ENCODE measurements at places on chromosomes 12 and 14. TPM values are rescaled to one million over a fixed set of nuclear protein-coding genes. Genes with fewer than 3 reads are reported as not detected.

- no peaks in the 10 kb centered on the region for H3K36me3 ChIP-seq
- peaks cover 4% of the 10 kb centered on the region for H3K27me3 ChIP-seq
- H3K4me3 ChIP-seq: no peak overlapping the region
- peak; percentile 43 for DNase-seq
- no peak overlapping the region for H3K27ac ChIP-seq
- H3K4me1 ChIP-seq: no peaks in the 10 kb centered on the region
Observed at GRCh38 chr12:6062757-6063735, 61.4 kb downstream of the VWF start.

- no peak for DNase-seq
- H3K27ac ChIP-seq: no peak overlapping the region
- H3K4me1 ChIP-seq: no peaks in the 10 kb centered on the region
- H3K36me3 ChIP-seq: peaks cover 28% of the 10 kb centered on the region
- H3K27me3 ChIP-seq: no peaks in the 10 kb centered on the region
- H3K4me3 ChIP-seq: no peak overlapping the region
Observed at GRCh38 chr14:30708157-30708556, 86.0 kb downstream of the SCFD1 start.

DNA sequence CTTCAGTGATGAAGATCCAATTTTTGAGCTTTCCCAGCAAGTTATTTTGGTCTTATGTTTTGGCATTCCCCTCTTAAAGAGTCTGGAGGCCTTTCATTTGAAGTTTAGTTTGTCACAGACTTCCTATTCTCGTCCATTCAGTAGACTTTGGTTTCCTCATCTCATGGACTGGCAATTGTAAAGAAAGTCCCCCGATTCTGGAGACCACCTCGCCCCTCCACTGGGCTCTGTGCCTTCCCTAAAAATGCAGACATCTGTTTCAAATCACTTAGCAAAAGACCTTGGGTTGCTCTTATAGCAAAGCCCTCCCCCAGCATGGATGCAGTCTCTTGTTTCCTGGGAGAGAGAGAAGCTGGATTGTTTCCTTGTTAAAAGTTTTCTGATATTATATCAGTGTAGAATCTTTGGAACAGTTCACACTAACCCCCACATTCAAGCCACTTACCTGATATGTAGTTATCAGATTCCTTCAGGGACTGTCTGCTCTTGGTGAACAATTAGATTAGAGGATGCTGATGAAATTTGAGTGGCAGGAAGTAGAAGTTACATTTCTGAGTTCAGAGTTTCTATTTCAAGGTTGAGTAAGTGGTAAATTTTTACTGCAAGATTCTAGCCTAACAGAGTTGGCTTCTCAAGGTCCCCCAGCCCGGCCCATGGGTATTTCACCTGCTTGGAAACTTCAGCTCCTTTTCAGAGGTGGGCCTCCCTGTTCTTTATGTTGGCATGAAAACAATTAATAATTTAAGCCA, 56.3 kb downstream of the PLXNC1 start:
- no peak for DNase-seq
- H3K36me3 ChIP-seq: no peaks in the 10 kb centered on the region
- H3K27ac ChIP-seq: no peak overlapping the region
- H3K4me1 ChIP-seq: no peaks in the 10 kb centered on the region
- no peaks in the 10 kb centered on the region for H3K27me3 ChIP-seq

- no peaks in the 10 kb centered on the region for H3K27me3 ChIP-seq
- H3K36me3 ChIP-seq: no peaks in the 10 kb centered on the region
- H3K4me1 ChIP-seq: peaks cover 13% of the 10 kb centered on the region
- no peak overlapping the region for H3K4me3 ChIP-seq
Observed at GRCh38 chr14:75976826-75977581, 4.8 kb downstream of the TGFB3 start.

- no peak overlapping the region for H3K27ac ChIP-seq
- DNase-seq: no peak
- no peaks in the 10 kb centered on the region for H3K27me3 ChIP-seq
Observed at GRCh38 chr12:65993173-65993572, 137.4 kb downstream of the LLPH start.

GRCh38 chr12:61538951-61539350, 721.3 kb upstream of the USP15 start:
- H3K27me3 ChIP-seq: no peaks in the 10 kb centered on the region
- no peak for DNase-seq
- H3K4me3 ChIP-seq: no peak overlapping the region
- no peaks in the 10 kb centered on the region for H3K4me1 ChIP-seq

GRCh38 chr14:75315144-75315543, 36.5 kb downstream of the FOS start:
- no peak overlapping the region for H3K4me3 ChIP-seq
- no peaks in the 10 kb centered on the region for H3K36me3 ChIP-seq
- DNase-seq: no peak
- no peaks in the 10 kb centered on the region for H3K4me1 ChIP-seq
- H3K27ac ChIP-seq: no peak overlapping the region
- peaks cover 18% of the 10 kb centered on the region for H3K27me3 ChIP-seq

The PIWIL1 gene
- total RNA-seq: not detected

The TPPP2 gene
- not detected for total RNA-seq

The CLEC2D gene
- total RNA-seq: 2.2 TPM

The C12orf54 gene
- not detected for total RNA-seq

The DHH gene
- 2.3 TPM for total RNA-seq

All from K562 (cell line).